ENCODE measurements at places on chromosomes 16 and 17. TPM values are rescaled to one million over a fixed set of nuclear protein-coding genes. Genes with fewer than 3 reads are reported as not detected.

The SDR42E2 gene
- total RNA-seq = not detected

The NOL3 gene
- 3.7 TPM for total RNA-seq

GRCh38 chr16:67969254-67970039 lies 1.0 kb upstream of the SLC12A4 start:
- DNase-seq = no peak

DNA sequence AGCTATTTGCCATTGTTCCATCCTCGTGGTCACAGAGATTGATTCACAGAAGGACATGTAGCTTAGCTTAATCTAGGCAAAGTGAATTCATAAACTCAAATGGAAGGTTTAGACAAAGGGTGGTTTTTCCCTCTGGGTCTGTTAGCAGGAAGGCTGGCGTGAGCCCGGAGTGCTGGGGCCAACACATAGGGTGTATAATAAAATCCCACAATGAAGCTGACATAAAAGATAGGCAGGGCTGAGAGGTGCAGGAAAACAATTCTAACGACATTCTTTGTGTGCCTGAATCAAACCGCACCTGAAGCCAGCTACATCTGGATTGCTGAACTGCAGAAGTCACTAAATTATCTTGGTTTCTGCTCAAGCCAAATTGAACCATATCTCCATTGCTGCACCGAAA lies 173.9 kb downstream of the MAF start:
- DNase-seq = no peak

- no peak for DNase-seq
Measured at GRCh38 chr17:81481815-81482505, 30.6 kb downstream of the ACTG1 start.

DNA sequence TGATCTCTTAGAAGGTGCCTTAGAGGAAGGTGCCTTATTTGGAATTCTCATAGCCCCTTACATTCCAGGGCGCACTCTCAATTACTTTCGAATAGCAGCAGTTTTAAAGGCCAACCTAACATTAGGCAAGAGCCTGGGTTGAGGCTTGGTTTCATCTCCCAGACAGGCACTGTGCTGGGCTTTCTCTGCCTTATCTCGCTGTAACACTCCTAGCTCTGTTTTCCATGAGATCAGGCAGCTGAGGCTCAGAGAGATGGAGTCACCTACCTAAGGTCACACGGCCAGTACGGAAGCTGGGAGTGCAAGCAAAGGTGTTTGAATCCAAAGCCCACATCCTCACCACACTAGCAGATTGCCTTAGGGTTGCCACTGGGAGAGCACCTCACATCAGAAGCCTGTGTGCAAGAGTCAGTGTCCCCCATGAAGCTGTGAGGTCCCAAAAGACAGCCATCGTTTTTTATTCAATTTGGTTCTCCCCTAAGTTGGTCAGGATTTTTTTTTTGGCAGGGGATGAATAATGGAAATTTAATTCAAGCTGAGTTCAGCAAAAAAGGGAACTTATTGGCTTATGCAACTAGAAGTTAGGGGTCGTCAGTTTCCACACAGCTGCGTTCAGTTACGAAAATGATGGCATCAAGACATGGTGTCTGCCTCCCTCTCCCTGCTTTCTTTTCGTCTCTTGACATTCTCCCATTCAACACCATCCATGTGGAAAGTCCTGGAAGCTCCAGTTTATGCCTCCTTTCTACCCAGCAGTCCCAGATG lies 206.4 kb downstream of the KATNIP start:
- no peak for DNase-seq

DNA sequence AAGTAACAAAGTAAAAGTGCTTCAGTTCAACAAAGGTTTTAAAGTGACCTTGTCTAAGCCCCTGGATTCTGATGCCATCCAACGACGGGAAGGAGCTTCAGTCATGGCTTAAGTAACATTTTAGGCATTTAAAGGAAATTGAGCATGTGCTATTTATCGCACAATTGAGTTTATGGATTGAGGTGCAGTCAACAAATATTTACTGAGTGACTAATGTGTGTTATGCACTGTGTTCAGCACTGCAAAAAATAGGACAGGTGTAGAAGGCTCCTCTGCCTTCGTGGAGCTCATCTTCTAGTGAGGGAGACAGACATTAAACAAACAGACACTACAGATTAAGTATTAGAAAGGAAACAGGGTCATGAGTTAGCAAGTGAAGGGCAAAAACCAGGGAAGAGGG lies 12.5 kb downstream of the TMIGD1 start:
- no peak for DNase-seq

Measured in activated T-cell treated with anti-CD3 and anti-CD28 coated beads, Interleukin-2, amount 50 U/mL, for 4 hours (primary cell).